Brain (organoid and tissue), 16 donors: ENCODE measurements at places on chromosomes 13 and 19.

GRCh38 chr19:40571831-40572495, 4.7 kb upstream of the SHKBP1 start:
- no peak for DNase-seq

DNA sequence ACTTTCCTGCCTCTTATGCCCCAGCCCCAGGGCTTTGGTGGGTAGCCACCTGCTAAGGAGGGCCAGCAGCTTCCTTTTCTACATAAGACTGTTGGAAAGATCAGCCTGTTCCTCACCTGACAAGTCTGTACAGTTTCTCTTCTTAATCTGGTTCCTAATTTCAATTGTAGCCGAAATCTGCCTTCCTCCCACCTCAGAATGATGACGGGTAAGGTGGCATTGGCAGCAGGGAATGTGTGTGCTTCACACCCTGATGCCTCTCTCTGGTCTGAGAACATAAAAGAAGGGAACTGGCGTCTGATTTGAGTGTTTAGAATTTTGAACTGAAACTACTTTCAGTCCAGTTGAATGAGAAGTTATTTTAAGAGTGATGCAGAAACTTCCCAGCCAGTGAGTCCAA, 16.0 kb downstream of the MAU2 start:
- no peak for DNase-seq

GRCh38 chr13:28697441-28697840, 21.3 kb downstream of the SLC46A3 start:
- DNase-seq = no peak

DNA sequence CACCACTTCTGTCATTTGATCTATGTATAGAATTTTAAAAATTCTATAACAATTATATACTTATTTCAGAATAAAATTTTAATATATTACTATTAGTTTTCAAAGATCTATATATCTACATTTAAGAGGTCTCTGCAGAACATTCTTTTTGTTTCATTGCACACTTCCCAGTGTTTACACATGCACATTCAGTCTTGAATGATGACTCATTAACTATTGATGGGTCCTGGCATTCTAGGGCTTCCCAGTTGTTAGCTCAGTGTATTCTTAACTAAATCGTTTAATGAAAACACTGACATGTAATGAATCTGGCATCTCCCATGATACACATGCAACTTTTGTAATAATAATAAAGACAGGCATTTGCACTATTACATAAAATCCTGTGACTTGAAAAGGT, 324.6 kb downstream of the KLF12 start:
- DNase-seq = no peak

DNA sequence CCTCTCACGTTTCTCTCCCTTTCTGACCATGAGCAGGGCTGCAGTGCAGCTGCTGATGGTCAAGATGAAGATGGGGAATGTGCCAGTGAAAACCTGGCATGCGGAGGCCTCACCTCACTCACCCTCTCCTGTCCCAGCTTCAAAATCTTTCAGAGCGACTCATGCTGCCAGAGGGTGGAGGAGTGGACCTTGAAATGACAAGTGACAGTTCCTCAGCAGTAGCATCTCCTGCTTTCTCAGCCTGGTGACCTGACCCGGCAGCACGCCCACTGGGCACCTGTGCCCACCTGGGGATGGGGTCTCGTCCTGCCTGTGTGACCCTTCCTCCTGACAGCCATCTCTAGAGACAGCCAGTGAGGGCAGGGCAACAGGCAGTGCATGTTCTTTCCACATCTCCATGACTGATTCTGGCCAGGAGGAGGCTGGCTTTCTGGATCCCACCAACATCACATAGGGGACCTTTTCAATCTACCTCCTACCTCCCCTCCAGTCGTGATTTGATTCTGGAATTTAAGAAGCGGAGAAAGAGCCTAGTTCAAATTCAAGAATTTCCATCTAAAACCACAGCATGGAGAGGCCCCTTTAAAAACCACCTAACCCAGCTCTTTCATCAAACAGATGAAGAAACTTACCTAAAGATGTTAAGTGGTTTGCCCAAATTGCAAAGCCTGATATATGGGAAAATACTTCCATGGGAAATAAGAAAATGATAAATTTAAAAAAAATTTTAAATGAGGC, 45.8 kb downstream of the RFX2 start:
- DNase-seq = no peak

GRCh38 chr13:90276216-90276615, 1071.3 kb upstream of the MIR17HG start:
- DNase-seq = no peak

DNA sequence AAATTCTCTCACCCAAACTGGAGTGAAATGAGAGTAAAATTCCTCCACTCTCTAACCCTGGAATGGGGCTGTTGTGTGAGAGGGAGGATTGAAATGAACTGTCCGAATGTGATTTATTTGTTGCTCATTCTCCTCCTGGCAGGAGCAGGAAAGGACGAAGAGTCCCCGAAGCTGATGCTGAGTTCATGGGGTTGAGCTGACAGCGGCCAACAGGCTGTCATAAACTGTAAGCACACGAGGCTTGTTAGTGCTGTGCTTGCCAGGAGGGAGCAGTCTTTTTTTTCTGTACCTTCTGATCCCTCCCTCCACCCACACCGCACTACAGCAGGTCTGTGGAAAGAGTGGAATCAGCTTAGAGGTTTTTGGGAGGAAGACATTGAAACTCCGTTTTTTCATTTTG, 33.1 kb upstream of the ZNF331 start:
- no peak for DNase-seq

- DNase-seq = no peak
These were observed 95.0 kb upstream of the KLF12 start for GRCh38 chr13:74229242-74229641.
